ENCODE measurements at places on chromosomes 6 and 20.

DNA sequence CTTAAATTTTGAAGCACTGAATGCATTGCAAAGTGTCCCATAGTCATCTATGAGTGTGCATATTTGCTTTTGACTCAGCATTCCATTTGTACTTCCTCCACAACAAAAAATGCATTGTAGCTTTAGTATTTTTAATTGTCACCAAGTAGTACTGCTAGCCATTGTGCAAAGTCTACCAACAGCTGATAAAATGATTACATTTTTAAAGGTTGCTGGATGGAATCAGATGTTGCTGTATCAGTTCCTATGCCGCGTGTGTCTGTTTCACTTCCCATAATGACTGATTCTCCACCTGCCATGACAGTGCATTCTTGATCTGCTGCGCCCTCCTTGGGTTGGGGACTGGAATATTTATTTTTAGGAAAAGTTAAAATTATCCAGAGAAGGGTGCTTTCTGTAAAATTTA, 41.2 kb downstream of the SLX4IP start:
- peak; percentile 37 for DNase-seq

DNA sequence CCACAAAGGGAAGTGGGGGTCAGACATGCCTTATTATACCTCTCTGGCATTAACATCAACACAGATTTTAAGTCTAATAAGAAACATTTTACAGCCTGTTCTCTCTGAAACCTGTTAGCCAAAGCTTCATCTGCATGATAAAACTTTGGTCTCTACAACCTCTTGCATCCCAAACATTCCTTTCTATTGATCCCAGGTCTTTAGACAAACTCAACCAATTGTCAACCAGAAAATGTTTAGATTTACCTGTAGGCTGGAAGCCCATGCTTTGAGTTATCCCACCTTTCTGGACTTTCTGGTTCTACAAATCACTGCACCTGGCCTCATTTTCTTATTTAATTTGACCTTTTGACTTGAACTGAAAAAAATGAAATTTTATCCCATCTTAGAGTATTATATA, 20.8 kb downstream of the MCM8 start:
- no peak for DNase-seq

DNA sequence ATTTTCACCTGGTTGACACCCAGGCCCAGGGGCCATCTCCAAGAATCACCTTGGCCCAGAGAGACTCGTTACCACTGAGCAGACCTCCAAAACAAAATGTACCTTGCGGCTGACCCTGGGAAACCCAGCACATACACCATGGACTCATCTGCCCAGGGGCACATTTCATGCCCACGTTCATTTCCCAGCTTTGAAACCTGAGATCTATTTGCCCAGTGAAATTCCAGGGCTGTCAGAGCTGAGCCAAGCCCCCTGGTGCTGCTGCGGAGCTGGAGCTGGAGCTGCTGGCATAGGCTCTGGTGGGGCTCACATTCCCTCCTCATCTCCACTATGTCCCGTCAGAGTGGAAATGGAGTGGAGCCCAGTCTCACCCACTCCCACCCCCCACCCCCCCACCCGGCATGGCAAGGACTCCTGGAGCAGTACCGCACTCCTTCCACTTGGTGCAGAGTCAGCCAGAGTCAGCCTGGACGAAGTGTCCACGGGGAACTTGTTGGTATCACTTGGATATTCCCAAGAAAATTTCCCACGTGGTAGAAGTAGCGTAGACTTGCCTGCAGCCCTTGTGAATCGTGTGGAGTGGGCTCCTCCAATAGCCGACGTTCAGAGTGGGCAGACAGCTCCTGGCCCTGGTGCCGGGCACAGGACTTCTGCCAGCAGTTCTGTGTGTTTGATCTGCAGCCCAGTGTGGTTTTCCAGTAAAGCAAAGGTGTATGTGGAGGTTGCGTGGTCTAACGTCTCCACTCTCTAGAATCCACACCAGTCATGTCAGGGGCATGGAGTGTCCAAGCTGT, 18.1 kb upstream of the OSER1 start:
- DNase-seq: no peak

DNA sequence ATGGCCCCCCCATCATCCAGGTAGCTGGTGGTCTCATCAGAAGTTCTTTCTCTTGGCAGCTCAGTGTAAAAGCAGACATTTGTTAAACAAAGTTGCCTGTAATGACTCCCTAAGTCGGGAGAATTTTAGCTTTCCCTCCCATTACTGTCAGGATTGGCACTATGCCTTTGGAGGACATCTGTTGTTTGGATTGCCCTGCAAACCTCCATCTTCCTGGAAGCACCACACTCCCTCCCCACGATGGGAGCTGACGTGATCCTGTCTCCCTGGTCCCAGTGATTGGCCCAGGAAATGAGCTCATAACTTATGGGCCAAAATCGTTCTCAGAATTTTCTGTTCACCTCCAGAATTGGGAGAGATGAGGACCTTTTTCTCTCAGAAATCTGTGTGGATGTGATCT, 42.6 kb upstream of the CNR1 start:
- DNase-seq: no peak

DNA sequence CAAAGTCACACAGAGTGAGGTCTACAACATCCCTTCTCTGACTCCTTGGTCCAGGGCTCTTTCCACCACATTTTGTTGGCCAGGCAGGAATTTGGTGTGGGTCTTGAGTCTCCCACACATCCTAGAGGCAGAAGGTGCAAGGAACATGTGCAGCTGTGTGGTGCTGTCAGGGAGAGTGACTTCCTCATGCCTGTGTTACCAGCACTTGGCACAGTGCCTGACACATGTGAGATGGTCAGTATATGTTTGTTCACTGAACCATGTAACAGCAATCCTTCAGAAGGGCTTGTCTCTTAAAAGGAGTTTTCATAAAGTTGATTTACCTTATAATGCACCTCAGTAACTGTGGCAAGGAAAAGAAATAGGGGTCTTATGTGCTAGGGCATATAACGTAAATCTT, 168.5 kb downstream of the CDC5L start:
- peak; percentile 36 for DNase-seq

Measured in body of pancreas (tissue), 4 donors.